Glomerular endothelial cell (primary cell): ENCODE measurements at places on chromosomes 3 and 15.

DNA sequence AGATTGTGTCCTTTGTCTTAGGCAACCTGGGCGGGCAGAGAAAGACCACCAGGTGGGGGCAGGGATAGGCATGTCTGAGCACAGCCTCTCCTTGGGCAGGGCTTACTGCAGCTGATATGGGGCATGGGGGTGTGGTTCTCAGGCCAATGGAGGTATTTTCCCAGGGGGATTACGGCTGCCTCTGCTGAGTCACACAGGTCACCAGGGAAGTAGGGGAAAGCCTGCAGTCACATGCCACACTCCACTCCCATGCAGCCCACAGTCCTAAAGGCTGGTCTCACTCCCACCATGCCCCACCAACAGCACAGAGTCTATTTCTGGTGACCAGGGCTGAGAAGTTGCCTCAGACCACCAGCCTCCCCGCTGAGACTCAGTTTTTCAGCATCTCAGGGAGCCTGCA lies 466.4 kb downstream of the DIPK2A start:
- DNase-seq, result no peak

DNA sequence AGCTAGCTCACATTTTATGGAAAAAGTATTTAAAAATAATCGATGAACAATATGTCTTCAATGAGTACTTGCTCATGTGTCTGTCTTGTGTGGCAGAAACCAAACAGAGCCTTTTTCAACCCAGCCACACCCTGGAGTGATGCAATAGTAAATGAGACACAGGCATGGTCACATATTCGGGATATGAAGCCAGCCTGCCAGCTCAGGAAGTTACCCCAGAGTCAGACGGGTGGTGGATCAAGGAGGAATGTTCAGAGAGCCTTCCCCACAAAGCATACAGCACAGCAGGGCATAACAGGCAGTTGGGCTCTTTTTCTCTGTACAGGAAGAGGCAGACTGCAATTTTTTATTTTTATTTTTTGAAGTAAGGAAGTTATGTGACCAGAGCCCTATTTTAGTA lies 27.3 kb downstream of the LARP6 start:
- no peak for DNase-seq

DNA sequence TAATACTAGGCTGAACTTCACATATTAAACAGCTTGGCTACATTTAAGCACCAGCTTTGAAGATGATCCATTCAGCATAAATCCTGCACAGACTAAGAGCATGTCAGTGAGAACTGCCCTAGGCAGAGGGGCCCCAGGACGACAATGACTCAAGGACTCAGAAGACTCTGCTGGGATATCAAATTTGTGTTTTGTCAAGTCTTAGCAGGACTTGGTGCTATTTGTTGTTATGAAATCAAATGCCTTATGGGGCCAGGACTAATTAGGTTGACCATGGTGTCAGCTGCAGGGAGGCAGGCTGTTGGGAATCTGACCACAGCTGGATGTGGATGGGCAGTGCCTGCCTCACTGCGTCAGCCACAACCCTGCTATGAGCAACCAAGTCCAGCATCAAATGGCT lies 91.8 kb downstream of the RYR3 start:
- no peak for DNase-seq

- DNase-seq, result no peak
Observed at GRCh38 chr3:15367059-15367458, 34.7 kb upstream of the SH3BP5 start.

GRCh38 chr3:86708893-86709292 lies 282.1 kb downstream of the VGLL3 start:
- DNase-seq, result no peak

- no peak for DNase-seq
Observed at GRCh38 chr15:43775411-43775965, 1.3 kb downstream of the ELL3 start.

DNA sequence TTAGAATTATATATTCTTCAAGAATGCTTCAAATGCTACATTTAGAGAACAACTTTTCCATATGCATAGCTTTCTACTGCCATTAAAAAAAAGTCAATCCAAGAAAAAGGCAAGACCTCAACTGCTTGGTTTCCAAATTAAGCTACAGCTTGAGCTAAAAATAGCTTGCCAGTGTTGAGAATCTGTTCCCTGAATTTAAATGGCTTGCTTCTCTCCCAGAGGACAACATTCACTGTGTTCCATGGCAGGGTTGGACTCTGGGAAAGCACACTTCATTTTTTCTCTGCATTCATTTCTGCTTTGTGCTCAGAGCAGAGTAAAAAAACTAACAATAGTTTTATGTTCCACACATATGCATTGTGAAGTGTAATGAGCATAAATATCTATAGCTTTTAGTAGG lies 50.3 kb upstream of the ACTL6A start:
- no peak for DNase-seq

DNA sequence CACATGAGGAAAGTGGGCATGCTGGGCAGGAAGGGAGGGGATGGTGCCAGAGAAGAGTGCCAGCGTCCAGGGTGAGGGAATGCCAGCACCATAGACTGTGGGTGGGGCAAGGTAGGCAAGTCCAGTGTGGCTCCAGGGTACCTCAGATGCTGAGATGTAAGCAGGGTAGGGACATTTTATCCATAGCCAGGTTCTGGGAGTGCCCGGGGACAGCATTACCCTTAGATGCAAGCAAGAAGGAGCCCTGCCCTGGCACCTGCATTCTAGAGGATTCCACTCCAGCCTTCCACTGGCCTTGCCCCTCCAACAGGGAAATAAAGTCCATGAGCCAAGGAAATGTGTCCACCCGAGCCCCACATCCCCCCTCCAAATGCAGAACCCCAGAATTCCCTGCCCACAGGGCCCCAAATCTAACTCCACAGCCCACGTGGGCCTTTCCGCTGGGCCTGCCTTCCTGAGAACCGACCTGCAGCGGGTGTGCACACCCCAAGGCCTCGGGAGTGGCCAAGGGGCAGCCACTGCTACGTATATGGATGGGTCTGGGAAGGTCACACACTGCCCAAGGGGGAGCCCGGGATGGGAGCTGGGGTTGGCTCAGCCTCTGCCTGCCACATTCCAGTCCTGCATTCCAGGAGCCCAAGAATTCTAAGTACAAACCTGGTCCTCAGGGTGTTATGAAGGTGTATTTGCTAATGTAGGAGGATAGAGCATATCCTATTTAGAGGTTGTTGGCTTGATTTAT lies 20.3 kb upstream of the CYP11A1 start:
- no peak for DNase-seq

GRCh38 chr15:58224068-58224467 lies 85.9 kb downstream of the AQP9 start:
- DNase-seq, result no peak

DNA sequence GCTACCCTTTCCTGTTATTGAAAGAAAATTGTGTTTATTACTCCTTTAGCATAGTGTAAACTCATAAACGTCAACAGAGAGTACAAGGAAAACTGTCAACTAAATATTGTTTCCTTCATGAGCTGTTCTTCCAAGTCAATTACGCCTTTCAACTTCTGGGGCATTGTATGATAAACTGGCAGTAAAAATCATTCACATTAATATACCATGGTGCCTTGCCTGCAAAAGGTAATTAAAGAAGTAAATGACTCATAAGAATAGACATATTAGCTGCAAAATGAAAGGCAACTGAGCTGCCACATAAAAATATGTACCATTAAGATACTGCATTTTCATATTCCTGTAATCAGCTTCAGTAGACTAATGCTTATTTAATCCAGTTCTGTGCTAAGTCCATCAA lies 447.3 kb downstream of the FOXP1 start:
- no peak for DNase-seq

GRCh38 chr3:88312256-88312655 lies 162.5 kb downstream of the C3orf38 start:
- no peak for DNase-seq

GRCh38 chr3:100521439-100521845 lies 29.0 kb downstream of the TMEM45A start:
- no peak for DNase-seq

- no peak for DNase-seq
Observed at GRCh38 chr3:186220365-186220764, 111.5 kb upstream of the ETV5 start.

DNA sequence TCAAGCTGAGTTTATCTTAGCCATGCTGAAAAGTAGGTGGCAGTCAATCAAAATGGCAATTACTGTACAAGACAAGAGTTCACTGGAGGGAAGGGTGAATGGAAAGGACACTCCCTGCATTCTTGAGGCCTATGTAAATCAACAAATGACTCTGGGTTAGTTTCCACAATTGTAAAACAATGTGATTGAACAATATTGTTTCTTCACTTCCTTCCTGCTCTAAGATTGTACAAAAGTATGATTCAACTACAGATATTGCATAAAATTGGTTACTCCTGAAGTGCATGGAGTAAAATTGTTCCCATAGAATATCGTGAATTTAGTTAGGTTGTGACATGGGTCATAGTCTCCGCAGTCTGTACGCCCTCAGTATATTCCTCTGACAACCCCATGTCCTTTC lies 277.6 kb downstream of the LPP start:
- DNase-seq, result no peak

DNA sequence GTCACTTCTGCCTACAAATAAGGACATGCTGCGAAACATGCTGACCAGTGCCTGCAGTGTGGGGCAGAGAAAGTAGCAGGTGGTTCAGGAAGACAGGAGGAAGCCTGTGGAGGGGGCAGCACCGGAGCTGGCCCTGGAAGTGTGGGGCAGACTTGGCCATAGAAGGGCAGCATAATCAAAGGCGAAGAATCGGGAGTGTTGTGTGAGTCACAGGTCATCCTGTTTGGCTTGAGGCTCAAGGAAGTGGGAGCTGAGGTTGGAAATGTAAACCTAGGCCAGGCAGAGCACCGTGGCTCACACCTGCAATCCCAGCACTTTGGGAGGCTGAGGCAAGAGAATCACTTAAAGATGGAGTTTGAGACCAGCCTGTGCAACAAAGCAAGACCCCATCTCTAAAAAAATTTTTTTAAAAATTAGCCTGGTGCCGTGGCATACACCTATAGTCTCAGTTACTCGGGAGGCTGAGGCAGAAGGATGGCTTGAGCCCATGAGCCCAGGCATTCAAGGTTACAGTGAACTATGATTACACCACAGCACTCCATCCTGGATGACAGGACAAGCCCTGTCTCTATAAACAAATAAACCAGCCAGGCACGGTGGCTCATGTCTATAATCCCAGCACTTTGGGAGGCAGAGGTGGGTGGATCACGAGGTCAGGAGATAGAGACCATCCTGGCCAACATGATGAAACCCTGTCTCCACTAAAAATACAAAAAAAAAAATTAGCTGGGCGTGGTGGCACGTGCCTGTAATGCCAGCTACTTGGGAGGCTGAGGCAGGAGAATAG lies 54.0 kb downstream of the FAM43A start:
- DNase-seq, result peak; percentile 66

GRCh38 chr3:178203650-178204049 lies 332.6 kb upstream of the KCNMB2 start:
- DNase-seq, result no peak

- no peak for DNase-seq
Observed at GRCh38 chr3:183108001-183108449, 8.7 kb upstream of the MCCC1 start.
